ENCODE measurements at places on chromosomes 12 and 14. TPM values are rescaled to one million over a fixed set of nuclear protein-coding genes. Genes with fewer than 3 reads are reported as not detected.

PAX9 gene
- polyA plus RNA-seq: 1.2 TPM

TEDC1 gene
- polyA plus RNA-seq: 5.0 TPM

CORO1C gene
- polyA plus RNA-seq: 268 TPM

INSM2 gene
- not detected for polyA plus RNA-seq

LRP1-AS gene
- polyA plus RNA-seq: not detected

SLCO1B3 gene
- polyA plus RNA-seq: not detected

TC2N gene
- 22.6 TPM for polyA plus RNA-seq

JPH4 gene
- 0.03 TPM for polyA plus RNA-seq

STXBP6 gene
- polyA plus RNA-seq: 0.63 TPM

- no peaks in the 10 kb centered on the region for H3K36me3 ChIP-seq
- H3K4me3 ChIP-seq: no peak overlapping the region
- H3K27me3 ChIP-seq: no peaks in the 10 kb centered on the region
Measured at GRCh38 chr14:55201219-55202101, 10.1 kb upstream of the DLGAP5 start.

DNA sequence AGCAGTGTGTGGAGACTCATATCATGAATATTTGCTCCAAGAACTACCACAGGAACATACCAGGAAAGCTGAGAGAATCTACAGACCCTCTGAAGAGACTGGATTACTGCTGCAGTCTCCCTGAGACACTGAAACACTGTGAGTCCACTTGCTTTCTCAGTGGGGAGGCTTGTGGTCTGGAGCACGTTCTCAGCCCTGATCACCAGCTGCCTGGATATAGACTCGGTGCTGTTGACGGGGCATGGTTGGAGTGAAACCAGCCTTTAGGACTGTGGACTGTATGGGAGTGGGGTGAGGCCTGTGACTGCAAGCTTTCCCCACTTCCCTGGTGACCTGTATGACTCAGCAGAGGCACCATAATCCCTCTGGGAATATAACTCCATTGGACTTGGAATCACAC is 525.8 kb upstream of the FBXO33 start:
- H3K4me1 ChIP-seq: no peaks in the 10 kb centered on the region
- H3K36me3 ChIP-seq: no peaks in the 10 kb centered on the region
- H3K27me3 ChIP-seq: no peaks in the 10 kb centered on the region

GRCh38 chr12:65568517-65568916 is 255.8 kb upstream of the HMGA2 start:
- H3K27me3 ChIP-seq: no peaks in the 10 kb centered on the region
- no peaks in the 10 kb centered on the region for H3K36me3 ChIP-seq
- no peak for DNase-seq
- H3K4me3 ChIP-seq: no peak overlapping the region
- peaks cover 21% of the 10 kb centered on the region for H3K4me1 ChIP-seq

- no peak overlapping the region for H3K27ac ChIP-seq
- H3K36me3 ChIP-seq: peaks cover 1% of the 10 kb centered on the region
- no peaks in the 10 kb centered on the region for H3K27me3 ChIP-seq
- no peak overlapping the region for H3K4me3 ChIP-seq
Measured at GRCh38 chr12:116201908-116202307, 75.6 kb downstream of the MED13L start.

DNA sequence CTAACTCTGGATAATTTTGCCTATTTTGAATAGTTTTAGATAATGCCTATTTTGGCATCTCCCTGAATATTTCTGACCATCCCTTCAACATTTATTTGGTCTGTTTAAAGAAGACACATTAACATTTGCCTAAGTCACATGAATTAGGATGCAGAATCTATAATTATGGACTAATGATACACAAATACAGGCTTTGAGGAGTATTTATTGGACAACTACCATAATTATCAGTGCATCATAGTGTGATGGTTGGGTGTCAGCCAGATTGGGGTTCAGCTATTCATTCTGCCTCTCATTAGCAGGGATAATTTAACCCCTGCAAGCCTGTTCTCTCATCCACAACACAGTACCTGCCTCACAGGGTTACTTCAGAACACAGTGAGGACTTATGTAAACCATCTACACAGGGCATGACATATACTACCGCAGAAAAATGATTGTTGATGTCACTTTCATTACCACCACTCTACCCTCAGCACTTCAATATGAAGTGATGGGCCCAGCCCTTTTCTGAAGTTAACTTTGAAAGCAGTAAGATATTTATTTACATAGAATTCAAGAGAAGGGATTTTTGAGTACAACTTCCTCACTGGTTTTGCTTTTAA is 14.4 kb downstream of the PRKCH start:
- H3K27me3 ChIP-seq: no peaks in the 10 kb centered on the region
- no peaks in the 10 kb centered on the region for H3K36me3 ChIP-seq
- no peak overlapping the region for H3K4me3 ChIP-seq
- peaks cover 1% of the 10 kb centered on the region for H3K4me1 ChIP-seq

DNA sequence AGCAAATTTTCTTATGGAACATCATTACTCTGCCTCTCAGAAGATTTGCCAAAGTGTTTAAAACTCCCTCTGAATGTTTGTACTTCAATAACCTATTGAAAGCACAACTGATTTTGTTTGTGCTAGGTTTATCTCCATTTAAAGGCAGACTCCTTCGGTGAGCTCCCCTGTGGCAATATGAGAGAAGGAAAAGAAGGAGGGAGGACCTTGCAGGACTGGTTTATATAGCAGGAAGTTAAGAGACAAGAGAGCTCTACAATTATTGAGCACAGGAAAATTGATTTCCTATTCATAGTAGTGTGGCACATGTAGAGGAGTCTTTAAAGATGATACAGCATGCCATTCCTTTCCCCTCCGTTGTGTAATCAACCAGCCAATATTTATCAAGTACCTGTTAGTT is 75.5 kb downstream of the PDE3A start:
- no peak overlapping the region for H3K4me3 ChIP-seq
- H3K4me1 ChIP-seq: no peaks in the 10 kb centered on the region
- DNase-seq: no peak
- H3K27ac ChIP-seq: no peak overlapping the region
- H3K27me3 ChIP-seq: no peaks in the 10 kb centered on the region

GRCh38 chr14:68506645-68507419 is 286.0 kb downstream of the ZFP36L1 start:
- H3K36me3 ChIP-seq: no peaks in the 10 kb centered on the region
- no peaks in the 10 kb centered on the region for H3K27me3 ChIP-seq
- no peak overlapping the region for H3K4me3 ChIP-seq
- H3K4me1 ChIP-seq: peaks cover 32% of the 10 kb centered on the region

DNA sequence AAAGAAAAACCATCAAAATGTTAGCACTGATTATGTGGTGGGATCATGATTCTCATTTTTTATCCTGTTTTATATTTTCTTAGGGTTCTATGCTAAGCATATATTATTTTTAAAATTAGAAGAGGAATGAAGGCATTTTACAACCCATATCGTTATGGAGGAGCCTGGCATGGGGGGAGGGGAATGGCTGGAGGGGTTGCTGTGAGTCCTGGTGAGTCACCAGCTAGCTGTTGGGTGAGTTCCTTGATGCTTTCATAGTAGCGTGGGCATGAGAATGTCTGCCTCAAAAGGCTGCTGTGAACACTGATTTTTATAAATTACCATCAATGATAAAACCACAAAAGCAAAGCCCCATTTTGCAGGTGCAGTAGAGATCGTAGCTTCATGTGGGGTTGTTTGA is 46.9 kb downstream of the C14orf132 start:
- H3K27me3 ChIP-seq: peaks cover 16% of the 10 kb centered on the region
- DNase-seq: no peak
- peaks cover 10% of the 10 kb centered on the region for H3K4me1 ChIP-seq
- H3K27ac ChIP-seq: no peak overlapping the region
- H3K36me3 ChIP-seq: no peaks in the 10 kb centered on the region

- no peak for DNase-seq
- no peak overlapping the region for H3K4me3 ChIP-seq
- H3K27ac ChIP-seq: no peak overlapping the region
- H3K4me1 ChIP-seq: peaks cover 5% of the 10 kb centered on the region
- no peaks in the 10 kb centered on the region for H3K27me3 ChIP-seq
Measured at GRCh38 chr12:26233631-26234030, 38.3 kb downstream of the SSPN start.

DNA sequence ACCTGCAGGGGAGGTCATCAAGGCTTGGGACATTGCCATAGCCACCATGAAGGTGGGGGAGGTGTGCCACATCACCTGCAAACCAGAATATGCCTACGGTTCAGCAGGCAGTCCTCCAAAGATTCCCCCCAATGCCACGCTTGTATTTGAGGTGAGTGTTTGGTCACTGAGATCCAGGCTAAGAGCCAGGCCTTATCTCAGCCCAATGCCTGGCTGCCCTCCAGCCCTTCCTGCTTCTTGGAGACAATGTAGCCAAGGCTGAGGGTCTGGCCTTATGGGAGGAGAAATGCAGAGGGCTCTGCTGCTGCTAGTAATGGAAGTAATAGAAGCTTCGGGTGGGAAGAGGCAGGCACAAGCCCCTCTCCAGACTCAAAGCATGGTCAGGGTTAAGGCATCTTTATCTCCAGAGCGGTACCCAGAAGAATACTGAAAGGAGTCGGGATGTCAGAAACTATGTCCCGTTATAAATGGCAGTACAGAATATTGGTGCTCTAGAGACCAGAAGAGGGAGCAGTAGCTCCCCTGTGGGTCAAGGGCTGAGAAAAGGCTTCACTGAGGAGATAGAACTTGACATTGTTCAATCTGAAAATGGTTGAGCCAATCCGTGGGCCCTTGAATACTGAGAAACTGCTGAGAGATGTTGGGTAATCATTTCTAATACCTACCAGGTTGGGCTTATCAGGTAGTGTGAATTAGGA is 3.1 kb downstream of the FKBP4 start:
- peaks cover 39% of the 10 kb centered on the region for H3K36me3 ChIP-seq
- no peak for DNase-seq
- H3K4me3 ChIP-seq: no peak overlapping the region
- peaks cover 31% of the 10 kb centered on the region for H3K4me1 ChIP-seq
- peaks cover 7% of the 10 kb centered on the region for H3K27me3 ChIP-seq

- H3K4me3 ChIP-seq: no peak overlapping the region
- H3K27me3 ChIP-seq: no peaks in the 10 kb centered on the region
- DNase-seq: no peak
- H3K36me3 ChIP-seq: peaks cover 10% of the 10 kb centered on the region
- no peaks in the 10 kb centered on the region for H3K4me1 ChIP-seq
- H3K27ac ChIP-seq: no peak overlapping the region
Measured at GRCh38 chr14:51682411-51682810, 30.7 kb downstream of the FRMD6 start.

GRCh38 chr12:3071107-3071506 is 6.1 kb upstream of the TSPAN9 start:
- H3K27ac ChIP-seq: no peak overlapping the region
- no peak overlapping the region for H3K4me3 ChIP-seq
- peaks cover 4% of the 10 kb centered on the region for H3K27me3 ChIP-seq
- no peaks in the 10 kb centered on the region for H3K36me3 ChIP-seq
- peaks cover 1% of the 10 kb centered on the region for H3K4me1 ChIP-seq

DNA sequence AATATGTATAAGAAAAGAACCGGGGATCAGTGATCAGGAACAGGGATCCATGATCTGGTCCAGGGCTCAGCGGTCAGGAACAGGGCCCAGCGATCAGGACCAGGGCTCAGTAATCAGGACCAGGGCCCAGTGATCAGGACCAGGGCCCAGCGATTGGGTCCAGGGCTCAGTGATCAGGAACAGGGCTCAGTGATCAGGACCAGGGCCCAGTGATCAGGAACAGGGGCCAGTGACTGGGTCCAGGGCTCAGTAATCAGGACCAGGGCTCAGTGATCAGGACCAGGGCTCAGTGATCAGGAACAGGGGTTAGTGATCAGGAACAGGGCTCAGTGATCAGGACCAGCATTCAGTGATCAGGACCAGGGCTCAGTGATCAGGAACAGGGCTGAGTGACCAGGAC is 56.3 kb downstream of the TMEM121 start:
- H3K27me3 ChIP-seq: no peaks in the 10 kb centered on the region
- no peak overlapping the region for H3K4me3 ChIP-seq
- H3K27ac ChIP-seq: no peak overlapping the region
- H3K4me1 ChIP-seq: no peaks in the 10 kb centered on the region

DNA sequence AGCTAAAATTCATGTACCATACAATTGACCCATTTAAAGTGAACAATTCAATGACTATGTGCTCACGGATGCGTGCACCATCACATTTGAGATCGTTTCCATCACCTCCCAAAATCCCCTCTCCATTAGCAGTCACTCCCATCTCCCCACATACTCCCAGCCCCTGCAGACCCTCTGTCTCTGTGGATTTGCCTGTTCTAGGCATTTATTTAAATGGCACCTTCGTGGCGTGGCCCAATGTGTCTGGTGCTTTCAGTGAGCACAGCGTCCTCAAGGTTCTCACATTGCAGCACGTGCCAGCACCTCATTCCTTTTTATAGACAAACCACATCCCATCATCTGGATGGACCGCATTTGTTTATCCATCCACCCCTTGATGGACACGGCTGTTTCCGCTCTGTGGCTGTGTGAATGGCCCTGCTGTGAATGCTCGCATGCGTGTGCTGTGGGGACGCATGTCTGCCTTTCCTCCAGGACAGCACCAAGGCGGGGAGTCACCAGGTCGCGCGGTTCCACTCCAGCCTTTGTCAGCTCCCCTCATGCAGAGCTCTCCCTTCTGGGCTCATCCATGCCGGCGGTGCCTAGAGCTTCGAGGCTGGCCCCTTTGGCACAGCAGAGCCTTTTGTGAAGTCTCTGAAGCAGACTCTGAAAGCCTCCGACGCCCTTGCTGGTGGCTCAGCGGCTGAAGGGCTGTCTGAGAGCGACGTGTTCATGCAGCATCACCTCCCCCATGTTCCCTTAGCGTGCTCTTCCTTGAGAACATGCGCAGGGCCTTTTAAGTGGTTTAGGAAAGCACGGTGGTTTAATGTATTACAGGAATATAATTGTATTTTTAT is 184.4 kb downstream of the KIF26A start:
- H3K27me3 ChIP-seq: no peaks in the 10 kb centered on the region
- DNase-seq: no peak
- H3K36me3 ChIP-seq: no peaks in the 10 kb centered on the region
- no peak overlapping the region for H3K4me3 ChIP-seq
- H3K27ac ChIP-seq: no peak overlapping the region
- no peaks in the 10 kb centered on the region for H3K4me1 ChIP-seq

GRCh38 chr12:19151298-19151697 is 21.8 kb downstream of the PLEKHA5 start:
- peaks cover 7% of the 10 kb centered on the region for H3K36me3 ChIP-seq
- no peaks in the 10 kb centered on the region for H3K4me1 ChIP-seq
- H3K27me3 ChIP-seq: no peaks in the 10 kb centered on the region
- H3K27ac ChIP-seq: no peak overlapping the region
- DNase-seq: no peak

DNA sequence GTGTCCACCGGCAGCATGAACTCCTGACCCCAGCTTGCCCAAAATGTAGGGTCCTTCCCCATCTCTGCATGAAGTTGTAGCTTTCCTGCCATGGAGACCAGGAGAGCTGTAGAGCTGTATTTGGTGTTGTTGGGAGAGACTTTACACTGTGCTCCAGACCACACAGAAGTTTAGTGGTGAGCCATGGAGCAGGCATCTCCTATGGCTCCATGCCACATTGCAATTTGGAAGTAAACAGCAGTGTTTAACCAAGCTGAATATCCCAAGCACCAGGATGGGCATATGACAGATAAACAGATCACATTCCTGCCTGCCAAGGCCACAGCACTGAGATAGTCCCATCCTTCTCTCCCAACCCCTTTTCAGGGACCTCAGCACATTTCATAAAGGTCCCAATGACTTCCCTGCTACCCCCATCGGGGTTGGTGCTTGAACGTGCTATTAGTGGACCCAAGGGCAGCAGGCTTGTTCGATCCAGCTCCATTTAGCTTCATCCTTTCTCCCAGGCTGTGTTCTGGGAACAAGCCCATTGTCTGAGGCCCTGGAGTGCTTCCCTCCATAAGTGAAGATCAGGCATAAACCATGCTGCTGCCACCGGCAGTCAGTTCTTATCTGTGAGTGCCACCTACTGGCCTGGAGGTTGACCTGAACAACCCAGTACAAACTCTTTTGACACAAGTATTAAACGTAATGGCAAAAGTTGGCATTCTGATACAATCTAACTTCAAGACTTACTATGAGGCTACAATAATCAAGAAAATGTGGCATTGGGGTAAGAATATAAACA is 172.3 kb upstream of the ATXN7L3B start:
- H3K27ac ChIP-seq: no peak overlapping the region
- no peaks in the 10 kb centered on the region for H3K4me1 ChIP-seq
- no peak for DNase-seq
